Stomach (tissue), 19 donors: ENCODE measurements at places on chromosomes 1 and 21. TPM values are rescaled to one million over a fixed set of nuclear protein-coding genes. Genes with fewer than 3 reads are reported as not detected.
A peak's percentile ranks its signal among the peaks of the same experiment; 100 is the strongest.

- no peak for DNase-seq
Measured at GRCh38 chr21:25916226-25916625, 181.5 kb downstream of the GABPA start.

DNA sequence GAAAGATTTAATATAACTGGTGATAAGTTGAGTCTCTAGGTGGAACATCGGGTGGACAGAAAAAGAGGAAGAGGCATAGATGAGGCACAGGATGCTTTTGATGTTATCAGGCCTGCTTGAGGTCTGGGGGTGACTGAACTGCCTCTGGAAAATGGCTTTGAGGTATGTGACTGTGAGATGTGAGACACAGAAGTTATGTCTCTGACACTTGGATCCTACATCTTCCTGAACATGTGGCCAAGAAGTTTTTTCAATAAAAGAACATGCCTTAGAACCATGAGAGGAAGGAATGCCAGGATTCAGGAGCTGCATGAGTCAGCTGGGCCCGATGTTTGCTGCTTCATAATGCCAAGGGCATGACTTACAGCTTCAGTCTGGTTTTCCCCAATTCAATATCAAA, 11.5 kb upstream of the AIM2 start:
- DNase-seq = no peak

- DNase-seq = peak; percentile 56
Measured at GRCh38 chr1:156160743-156161171, 7.4 kb downstream of the SEMA4A start.

DNA sequence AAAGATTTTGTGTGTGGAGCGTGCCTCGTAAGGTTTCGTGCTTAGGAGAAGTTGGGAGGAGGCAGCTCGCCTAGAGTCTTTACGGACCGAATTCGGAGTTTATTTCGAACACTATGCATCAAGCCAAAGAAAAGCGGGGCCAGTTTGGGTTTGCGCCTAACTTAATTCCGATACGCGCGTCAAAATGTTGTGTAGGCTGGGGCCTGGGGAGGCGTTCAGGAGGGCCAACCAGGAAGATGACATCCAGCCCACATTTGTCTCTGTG, 6.4 kb downstream of the FOXD2 start:
- no peak for DNase-seq

DNA sequence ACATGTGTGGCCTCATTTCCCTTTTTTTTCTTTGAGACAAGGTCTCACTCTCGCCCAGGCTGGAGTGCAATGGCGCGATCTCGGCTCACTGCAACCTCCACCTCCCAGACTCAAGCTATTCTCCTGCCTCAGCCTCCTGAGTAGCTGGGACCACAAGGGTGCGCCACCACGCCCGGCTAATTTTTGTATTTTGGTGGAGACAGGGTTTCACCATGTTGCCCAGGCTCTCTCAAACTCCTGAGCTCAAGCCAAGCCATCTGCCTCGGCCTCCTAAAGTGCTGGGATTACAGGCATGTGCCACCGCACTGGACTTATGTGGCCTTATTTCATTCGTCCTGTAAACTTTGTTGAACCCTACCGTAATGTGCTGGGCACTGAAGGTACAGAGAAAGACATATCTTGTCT, 569 bp upstream of the WARS2 start:
- DNase-seq = peak; percentile 55

XCL2 gene
- not detected for total RNA-seq

NFASC gene
- 54.2 TPM for total RNA-seq

PADI1 gene
- not detected for total RNA-seq

GRCh38 chr1:153880962-153881361, 41.8 kb downstream of the GATAD2B start:
- peak; percentile 98 for DNase-seq

- DNase-seq = no peak
Measured at GRCh38 chr1:19557609-19558051, 72.3 kb upstream of the CAPZB start.

DNA sequence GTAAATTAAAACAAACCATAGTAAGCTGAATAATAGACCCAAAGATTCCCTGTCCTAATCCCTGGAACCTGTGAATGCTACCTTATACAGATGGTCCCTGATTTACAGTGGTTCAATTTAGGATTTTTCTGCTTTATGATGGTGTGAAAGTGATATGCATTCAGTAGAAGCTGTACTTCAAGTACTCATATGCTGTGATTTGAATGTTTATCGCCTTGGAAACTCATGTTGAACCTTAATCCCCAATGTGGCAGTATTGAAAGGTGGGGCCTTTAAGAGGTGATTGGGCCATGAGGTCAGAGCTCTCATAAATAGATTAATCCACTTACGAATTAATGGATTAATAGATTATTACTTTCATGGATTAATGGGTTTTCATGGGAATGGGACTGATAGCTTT, 10.6 kb upstream of the RRP15 start:
- DNase-seq = no peak

GPR161 gene
- total RNA-seq = 7.0 TPM

DNA sequence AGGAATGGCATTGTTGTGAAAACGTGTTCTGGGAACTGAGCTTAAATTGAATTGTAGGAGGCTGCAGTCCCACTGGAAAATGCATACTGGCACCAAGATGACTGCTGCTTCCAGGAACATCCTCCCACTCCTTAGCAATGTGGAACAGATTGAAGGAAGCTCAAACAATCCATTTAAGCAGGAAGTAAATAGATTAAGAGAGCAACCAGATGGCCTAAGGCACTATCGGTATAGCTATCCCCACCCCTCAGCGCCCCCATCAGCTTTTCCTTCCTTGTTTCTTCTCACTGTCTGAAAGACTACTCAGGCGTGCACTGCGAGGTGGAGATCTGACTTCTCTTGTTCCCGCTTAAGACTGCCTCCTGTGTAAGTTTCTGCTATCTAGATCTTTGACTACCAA, 4.0 kb upstream of the IFI16 start:
- no peak for DNase-seq

DNA sequence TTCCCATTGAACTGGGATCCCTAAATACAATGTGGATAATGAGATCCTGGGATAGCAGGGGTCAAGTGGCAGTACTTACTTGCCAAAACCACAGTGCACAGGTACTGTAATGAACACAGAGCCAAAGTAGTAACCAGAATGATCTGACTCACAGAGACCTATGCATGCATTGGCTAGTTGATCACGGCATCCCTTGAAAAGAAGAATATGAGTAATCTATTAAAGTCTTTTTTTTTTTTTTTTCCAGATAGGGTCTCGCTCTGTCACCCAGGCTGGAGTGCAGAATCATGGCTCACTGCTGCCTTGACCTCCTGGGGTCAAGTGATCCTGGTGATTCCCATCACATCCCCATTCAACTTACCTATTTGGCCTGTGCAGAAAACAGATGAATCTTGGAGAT, 29.4 kb upstream of the EIF4G3 start:
- no peak for DNase-seq

GRCh38 chr1:46334030-46334384, 6.6 kb upstream of the NSUN4 start:
- no peak for DNase-seq

DNA sequence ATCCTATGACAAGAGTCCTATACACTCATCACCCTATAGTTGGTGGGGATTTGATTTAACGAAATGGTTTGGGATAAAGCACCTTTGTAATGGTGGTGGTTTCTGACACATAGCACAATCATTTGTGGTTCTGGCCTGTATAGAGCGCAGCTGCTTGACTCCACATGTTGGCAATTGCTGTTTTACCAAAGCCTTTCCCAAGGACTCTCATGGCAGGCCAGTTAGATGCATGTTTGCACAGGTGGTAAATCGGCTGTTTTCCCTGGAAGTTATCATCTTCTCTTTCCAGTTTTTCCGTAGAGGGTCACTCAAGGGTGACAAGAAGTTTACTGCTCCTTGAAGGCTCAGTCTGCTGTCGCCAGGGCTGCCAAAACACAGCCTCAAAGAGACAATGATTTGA, 17.1 kb upstream of the XPR1 start:
- no peak for DNase-seq

NPHS2 gene
- not detected for total RNA-seq

- no peak for DNase-seq
Measured at GRCh38 chr21:23963454-23963853, 1643.8 kb downstream of the MRPL39 start.

- DNase-seq = no peak
Measured at GRCh38 chr1:246309247-246309884, 197.7 kb downstream of the SMYD3 start.

- DNase-seq = no peak
Measured at GRCh38 chr1:87243573-87243972, 85.1 kb upstream of the LMO4 start.

- peak; percentile 86 for DNase-seq
Measured at GRCh38 chr1:172429331-172430127, 9.0 kb downstream of the C1orf105 start.

TSPEAR gene
- not detected for total RNA-seq

DNA sequence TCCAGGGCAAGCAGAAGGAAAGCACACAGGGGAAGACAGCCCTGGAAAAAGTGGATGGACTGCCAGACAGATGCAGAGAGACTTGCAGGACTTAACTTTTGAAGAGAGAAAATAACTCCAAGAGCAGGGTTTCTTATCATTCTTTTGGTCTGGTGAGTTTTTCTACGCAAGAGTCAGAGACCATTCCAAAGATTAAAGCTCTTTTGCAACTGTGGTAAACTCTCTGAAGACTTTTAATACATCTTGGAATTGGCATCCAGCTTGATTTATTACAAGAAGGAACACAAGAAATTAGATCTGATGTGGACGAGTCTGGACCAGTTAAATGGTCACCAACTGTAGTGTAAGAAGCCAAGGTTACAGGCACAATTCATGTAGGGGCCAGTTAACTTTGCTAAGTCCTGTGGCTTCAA, 153.4 kb downstream of the SIPA1L2 start:
- no peak for DNase-seq

DNA sequence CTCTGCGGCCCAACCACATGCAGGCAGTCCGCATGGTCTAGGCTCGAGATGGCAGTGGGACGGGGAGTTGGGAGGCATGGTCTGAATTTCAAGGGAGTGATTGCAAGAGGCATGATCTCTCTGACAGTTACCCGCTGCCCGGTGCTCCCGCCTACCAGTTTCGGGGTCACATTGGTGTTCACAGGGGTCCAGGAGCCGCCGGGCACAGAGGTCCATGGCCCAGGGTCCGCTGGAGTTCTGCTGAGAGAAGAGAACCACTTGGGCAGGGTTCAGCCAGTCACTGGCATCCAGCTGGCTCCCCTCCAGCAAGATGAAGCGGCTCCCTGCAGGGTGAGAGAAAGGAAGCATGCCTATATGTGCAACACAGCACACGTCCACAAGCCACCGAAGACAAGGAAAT, 141.3 kb downstream of the ASTN1 start:
- DNase-seq = no peak

MNDA gene
- total RNA-seq = 5.8 TPM

DNA sequence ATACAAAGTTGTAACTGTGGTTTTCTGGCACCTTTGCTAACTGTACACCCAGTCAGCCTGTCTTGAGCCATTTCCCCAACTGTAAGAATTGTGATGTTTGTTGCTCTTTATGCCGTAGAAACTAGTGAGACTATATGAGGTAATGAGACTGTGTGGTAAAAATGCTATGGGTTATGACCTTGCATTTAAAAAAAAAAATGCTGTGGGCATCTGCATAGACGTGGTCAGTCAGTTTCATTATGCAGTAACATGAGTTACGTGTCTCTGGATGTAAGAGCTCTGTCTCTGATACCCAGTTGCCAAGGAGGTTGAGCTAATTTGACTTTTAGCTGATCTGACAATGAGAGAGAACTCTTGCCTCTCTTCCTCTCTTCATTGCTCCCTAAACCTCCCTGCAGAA, 80.6 kb upstream of the LAMC2 start:
- DNase-seq = no peak

LCE2B gene
- not detected for total RNA-seq

GRCh38 chr21:38352536-38353219, 95.9 kb downstream of the KCNJ15 start:
- peak; percentile 78 for DNase-seq

DNA sequence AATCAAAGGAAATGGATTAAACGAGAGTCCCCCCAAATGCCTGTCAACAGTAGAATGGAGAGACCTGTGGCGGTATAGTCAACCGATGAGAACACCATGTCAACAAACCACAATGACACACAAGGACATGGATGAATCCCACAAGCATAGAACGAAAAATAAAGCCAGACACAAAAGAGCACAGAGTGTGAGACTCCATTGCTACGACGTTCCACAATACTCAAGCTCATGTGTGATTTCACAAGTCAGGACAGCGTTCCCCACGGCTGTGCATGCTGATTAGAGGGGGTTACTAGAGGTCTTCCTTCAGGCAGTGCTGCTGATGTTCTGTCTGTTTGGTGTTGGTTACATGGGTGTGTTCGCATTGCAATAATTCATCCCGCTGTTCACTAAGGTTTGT, 5.8 kb upstream of the PLA2G2D start:
- no peak for DNase-seq

- no peak for DNase-seq
Measured at GRCh38 chr21:14572204-14572780, 26.2 kb upstream of the SAMSN1 start.

FCGR3A gene
- 6.7 TPM for total RNA-seq

CR2 gene
- total RNA-seq = not detected

SPATA45 gene
- total RNA-seq = not detected

OR14C36 gene
- total RNA-seq = not detected

NT5C1A gene
- not detected for total RNA-seq

ACOT11 gene
- total RNA-seq = 49.0 TPM

PLEKHO1 gene
- total RNA-seq = 34.6 TPM

DNA sequence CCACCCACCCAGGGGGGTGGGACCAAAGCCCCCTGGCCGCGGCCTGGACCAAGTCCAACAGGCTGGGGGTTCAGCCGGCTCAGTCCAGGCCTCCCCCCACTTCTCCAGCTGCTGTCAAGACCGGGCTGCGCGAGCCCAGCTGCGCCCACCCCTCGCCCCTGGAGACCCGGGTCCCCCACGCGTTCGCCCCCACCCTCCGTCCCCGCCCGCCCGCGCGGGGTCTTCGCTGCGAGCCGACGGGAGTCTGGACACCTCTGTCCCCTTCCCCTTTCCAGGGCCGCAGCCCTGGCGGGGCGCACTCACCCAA, 253 bp downstream of the RAP1GAP start:
- no peak for DNase-seq

DNA sequence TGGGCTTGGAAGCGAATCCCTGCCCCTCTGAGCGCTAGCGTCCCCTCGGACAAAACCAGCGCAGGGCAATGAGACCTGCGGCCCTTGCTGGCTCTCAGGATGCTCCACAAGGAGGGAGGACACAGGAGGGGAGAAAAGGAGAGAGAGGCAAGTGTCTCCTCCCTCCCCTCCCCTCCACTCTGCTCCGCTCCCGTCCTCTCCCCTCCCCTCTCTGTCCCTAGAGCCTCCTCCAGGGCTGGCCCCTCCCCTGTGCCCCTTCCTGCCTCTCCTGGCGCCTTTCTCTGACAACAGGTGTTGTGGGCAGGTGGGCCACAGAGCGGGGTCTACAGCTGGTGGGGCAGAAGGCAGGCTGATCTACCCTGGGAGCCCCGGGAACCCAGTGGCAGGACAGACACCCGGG, 35.2 kb downstream of the TP73 start:
- no peak for DNase-seq

DNA sequence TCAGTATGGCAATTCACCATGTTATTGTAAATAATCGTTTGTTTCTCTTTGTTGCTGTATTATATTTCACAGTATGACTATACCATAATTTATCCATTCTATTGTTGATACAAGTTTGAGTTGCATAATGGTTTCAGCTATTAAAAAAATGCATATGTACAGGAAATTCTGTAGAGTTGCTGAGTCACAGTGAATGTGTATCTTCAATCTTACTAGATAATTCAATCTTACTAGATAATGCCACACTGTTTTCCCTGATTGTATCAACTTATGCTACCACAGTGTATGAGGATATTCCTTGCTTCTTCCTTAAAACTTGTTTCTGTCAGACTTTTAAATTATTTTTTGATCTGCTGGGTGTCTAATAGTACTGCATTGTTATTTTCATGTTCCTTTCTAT, 3.5 kb upstream of the COA6 start:
- no peak for DNase-seq
